ENCODE measurements at places on chromosomes 1 and 21.

- no peak for DNase-seq
These were observed 49.0 kb downstream of the LRRC53 start for GRCh38 chr1:74463333-74463988.

GRCh38 chr1:212566522-212567479 is 41.8 kb upstream of the ATF3 start:
- DNase-seq: no peak

- DNase-seq: no peak
These were observed 72.4 kb downstream of the CASZ1 start for GRCh38 chr1:10724052-10724494.

GRCh38 chr1:34779962-34780361 is 1.1 kb upstream of the GJB3 start:
- DNase-seq: no peak

DNA sequence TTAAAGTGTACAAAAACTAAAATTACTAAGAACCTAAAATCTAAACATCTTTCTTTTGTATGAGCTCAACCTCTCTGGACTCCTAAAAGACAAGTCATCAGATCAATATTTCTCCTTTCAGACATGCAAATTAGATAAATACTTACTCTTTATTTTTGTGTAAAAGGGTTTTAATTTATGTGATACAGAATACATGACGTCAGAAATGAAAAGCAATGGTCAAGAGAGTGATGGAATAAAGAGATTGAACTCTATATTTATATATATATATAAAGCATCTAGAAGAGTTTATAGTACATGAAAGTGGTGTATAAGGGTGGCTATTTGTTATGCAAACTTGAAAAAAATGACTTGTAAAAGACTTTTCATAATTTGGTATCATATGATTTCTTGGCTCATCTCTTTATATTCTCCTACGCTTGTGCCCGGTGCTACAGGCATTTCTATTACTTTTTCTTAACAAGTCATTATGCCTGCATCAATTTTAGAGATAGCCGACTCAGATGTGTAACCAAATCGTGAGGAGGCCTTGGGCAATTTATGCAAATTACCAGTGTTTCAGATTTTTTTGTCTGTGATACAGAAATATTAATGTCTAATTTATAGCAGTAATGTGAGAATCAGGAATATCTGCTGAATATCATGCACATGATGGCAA is 186.0 kb upstream of the OLFM3 start:
- no peak for DNase-seq

DNA sequence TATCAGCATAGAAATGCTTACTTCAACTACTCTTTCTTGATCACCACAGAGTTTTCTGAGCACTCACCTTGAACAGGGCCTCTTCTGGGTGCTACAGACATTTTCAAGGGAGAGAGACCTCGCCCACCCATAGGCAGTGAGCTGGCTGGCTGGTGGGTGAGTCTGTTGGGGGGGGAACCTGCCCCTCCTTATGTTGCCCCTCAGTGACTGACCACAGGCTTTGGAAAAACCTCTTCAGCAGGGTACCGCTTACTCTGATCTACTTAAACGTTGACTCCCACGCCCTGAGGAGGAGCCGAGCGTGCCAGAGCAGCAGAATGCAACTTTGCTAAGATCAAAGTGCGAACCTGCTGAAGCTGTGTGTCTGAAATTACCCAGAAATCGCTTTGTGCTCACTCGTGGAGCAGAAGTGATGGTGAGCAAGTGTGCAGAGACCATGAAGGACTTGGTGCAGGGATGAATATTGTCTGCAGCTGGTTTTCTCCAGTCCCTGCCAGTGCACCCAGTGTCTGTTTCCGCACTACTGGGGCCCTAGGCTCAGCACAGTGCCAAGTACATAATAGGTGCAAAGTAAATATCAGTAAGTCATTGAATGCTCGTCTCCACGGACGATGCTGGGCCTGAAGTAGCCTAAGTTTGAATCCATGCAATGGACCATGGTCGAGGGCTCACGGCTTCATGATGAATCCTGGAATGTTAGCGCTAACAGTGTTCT is 158.7 kb upstream of the IRF2BP2 start:
- DNase-seq: no peak

DNA sequence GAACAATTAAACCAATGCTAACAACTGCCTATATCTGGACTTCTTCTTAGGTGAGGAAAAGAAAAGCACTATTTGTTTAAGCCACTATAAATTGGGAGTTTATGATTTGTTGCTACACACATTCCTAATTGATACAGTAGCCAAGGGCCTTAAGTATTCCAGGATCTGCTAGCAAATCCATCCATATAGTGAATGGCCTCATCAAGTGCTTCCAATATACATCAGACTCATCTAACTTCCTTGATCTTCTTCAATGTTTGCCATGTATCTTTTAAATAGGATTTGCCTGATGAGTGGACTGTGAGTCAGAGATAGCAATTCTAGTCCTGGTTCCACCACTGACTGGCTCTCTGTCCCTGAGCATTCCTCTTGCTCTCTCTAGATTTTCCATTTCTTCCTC is 430.2 kb downstream of the OMA1 start:
- DNase-seq: no peak

DNA sequence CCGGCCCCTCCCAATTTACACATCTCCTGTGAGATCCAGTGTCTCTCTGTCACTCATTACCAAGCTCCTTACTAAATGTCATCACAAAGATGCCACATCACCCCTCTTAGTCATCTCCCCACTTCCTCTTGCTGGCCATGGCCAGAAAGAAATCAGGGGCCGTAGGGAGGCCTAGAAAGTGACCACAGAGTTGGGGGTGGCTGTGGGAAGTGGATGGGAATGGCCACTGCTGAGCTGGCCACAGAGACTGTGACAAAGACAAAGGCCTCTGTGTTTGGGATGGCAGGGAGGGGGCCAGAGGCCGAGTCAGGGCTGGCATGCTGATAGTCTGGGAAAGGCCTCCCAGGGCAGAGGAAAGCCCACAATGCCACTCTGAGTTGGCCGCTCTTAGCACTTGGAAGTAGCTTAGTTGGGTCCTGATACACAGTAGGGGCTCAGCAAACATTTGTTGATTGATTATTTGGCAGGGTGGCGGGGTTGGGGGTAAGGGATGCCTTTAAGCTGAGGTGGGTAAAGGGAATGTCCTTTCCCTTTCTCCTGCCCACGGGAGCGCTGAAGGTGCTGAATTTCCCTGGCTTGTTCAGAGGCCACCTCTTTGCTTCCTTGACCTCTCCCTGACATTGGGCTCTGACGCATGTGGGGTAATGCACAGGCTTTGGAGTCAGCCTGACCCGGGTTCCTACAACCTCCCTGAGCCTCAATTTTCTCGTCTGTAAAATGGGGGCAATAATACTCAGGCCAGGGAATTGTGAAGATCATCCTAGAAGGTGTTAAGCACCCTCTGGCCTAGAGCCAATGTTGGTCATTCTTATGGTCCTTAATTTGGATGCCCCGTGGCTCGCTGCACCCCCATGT is 13.2 kb downstream of the NAV1 start:
- DNase-seq: no peak

DNA sequence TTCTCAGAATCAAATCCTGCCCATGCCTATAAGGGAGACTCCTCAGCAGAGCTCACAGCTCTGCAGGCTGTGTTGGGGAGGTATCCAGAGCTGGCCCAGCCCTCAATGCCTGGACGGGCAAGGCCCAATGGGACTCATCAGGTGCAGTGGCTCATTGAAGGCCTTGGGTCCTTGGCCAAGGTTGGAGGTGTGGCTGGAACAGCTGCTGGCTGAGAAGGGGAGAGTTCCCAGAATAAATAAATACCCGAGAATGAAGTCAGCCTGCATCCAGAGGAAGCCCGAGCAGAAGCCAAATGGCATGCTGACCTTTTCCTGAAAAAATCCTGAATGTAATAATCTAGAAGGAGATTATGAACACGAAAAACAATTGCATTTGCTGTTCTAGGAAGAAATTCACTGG is 25.2 kb upstream of the IKBKE start:
- no peak for DNase-seq

- DNase-seq: no peak
These were observed at the start of gene ETV3L for GRCh38 chr1:157099633-157100009. Gene ETV3L, minus strand, starts transcription at chr1:157099808. Its CDS starts 285 bp downstream, at chr1:157099523.

DNA sequence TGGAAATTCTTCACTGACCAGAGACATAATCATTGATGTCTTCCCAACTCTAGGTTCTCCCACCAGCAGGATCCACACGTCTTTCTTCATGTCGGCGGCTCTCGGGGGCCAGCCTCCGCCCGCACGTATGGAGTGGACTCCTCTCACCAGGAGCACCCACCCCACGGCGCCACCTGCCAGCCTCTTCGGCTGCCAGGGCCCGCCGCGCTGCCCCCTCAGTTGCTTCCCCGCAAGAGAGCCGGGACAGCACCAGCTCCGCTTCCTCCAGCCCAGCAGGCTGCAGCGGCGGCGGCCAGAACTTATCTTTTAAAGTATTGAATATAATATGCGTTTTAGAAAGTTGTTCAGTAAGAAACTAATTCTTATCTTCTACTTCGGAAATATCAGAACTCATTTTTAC is 273.5 kb downstream of the LIPI start:
- no peak for DNase-seq

- DNase-seq: no peak
These were observed 732.9 kb downstream of the RWDD3 start for GRCh38 chr1:95966866-95967265.

DNA sequence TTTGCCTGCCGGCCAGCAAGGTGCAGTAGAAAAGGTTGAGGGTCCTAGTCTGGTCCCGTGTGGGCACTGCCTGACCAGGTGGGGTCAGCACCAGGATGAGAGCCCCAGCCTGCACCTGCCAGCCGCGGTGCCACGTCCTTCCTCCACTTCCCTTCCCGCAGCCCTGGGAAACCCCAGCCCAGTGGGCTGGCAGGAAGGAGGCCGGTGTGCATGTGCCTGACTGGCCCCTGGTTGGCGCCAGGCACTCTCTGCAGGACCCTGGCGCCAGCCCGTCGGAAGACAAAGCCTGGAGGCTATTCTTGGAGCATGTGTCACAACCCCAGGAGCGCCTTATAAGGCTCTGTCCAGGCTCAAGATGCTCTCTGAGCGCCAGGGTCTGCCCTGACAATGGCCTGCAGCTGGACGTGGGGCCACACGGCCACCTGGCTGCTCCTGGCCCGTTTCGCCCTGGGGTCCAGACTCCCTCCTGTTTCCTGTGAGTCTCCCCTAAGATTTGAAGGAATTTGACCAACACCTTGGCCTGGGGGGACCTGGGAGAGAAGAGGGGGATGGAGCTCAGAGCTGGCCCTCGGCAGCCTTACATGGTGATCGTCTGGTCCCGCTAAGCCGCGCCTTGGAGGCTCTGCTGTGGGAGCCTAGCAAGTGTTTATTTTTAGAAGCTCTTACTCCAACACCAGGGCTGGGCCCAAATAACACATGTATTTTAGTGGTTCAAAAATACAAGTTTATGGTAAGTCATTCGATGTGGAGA is 31.9 kb upstream of the POFUT2 start:
- DNase-seq: no peak

DNA sequence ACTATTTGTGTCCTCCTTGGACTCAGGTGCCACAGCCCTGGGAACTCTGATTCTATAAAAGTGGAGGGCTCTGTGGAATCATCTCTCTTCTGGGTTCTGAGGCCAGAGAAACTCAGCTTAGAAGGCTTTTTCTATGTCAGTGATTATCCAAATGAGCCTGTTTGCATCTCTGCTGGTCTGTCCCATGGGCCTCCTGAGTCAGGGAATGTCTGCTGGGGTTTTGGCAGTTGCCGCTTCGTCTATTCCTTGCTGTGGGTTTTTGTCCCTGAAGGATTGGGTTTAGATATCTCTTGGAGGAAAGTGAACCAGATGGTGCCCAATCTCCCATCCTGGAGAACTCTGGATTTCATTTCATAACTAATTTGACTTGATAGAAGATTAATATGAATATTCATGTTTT is 297.6 kb downstream of the HHAT start:
- DNase-seq: no peak

- no peak for DNase-seq
These were observed 82.3 kb upstream of the TIAM1 start for GRCh38 chr21:31426235-31426797.

- DNase-seq: no peak
These were observed 10.0 kb upstream of the C1orf115 start for GRCh38 chr1:220680085-220680687.

GRCh38 chr21:17088500-17088899 is 424.3 kb upstream of the CXADR start:
- no peak for DNase-seq

GRCh38 chr1:182910143-182910542 is 42.8 kb downstream of the SHCBP1L start:
- DNase-seq: no peak

GRCh38 chr1:176379626-176380339 is 83.2 kb upstream of the PAPPA2 start:
- DNase-seq: no peak

GRCh38 chr1:41037116-41037903 is 15.8 kb upstream of the SLFNL1 start:
- DNase-seq: no peak
